ENCODE measurements at places on chromosomes 4 and X.

DNA sequence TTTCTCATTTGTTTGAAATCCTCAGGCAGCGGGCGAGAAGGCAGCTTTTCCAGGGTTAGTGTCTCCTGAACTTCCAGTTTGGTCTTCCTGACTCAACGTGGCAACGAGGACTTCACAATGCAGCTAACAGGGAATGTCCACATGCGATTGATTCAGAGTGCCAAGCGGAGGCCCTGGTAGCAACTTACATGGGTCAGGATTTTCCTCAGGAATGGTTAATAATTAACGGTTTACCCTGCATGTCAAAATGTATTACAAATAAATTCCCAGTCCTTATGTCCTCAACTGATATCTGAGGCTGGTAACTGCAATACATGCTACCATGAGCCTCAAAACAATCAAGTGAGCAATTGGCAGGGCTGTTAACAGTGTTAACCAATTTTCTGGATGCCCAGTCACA is 67.2 kb downstream of the MAP3K15 start:
- no peak for DNase-seq

- no peak for DNase-seq
Measured at GRCh38 chrX:153714256-153714655, 9.9 kb downstream of the BCAP31 start.

DNA sequence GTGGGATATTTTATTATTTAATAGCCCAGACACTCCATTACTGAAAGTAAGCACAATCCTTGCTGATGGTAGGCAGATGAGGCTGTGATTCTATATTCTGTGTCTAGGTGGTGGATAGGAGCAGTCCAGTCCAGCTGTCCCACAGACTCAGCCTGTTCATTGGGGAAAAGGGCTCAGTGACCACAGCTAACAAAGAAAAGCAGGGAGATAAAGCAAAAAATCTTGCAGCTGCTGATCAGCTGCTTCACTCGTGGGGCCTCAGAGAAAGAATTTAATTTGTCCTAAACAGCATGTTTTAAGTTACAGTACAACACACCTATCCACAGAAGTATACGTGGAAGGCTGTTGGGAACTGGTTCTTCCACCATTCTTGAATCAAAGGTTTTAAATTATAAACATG is 40.7 kb upstream of the ANK2 start:
- no peak for DNase-seq

GRCh38 chr4:92235731-92236130 is 68.0 kb upstream of the GRID2 start:
- no peak for DNase-seq

- no peak for DNase-seq
Measured at GRCh38 chrX:129233786-129234185, 289.5 kb downstream of the SMARCA1 start.

- DNase-seq, result no peak
Measured at GRCh38 chr4:124415146-124415545, 297.4 kb downstream of the ANKRD50 start.

- no peak for DNase-seq
Measured at GRCh38 chrX:101263766-101264165, 27.4 kb downstream of the TAF7L start.

GRCh38 chr4:77305766-77306165 is 148.8 kb downstream of the CCNG2 start:
- no peak for DNase-seq

DNA sequence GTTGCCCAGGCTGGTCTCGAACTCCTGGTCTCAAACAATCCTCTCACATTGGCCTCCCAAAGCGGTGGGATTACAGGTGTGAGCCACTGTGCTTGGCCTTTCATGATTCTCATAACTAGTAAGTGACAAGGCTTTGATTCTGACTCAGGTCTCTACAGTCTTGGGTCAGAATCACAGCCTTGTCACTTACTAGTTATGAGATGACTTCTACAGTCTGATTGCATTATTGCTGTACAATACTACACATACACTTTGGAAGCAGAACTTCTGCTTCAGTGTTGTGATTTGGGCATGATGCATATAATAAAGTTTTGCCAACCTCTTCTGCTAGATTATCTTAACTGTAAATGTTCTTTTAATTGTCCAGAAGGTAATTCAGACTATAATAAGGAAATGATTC is 123.3 kb downstream of the KDM6A start:
- no peak for DNase-seq

DNA sequence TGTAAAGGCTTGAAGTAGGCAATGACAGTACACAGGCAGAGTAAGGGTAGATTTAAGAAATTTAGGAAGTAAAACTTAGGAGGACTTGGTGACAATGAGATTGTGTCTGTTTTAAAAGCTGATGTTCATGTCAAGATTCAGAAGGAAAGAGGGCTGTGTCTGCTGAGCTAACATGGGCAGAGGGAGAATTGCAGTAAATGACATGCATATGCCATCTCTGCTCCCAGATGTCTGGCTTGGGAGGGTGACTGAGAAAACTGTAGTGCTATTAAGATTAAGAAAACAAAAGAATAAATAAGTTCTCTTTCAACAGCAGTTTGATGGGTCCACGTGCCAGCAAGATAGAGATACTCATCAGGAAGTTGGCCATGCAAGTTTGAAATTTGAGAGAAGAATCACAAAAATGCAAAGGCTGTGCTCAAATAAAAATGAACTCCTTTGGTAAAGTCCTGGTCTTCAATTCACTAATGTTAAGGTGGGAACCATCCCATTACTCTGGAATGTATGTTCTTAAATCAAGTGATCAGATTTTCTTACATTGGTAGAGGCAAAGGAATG is 7.2 kb downstream of the NFXL1 start:
- DNase-seq, result no peak

GRCh38 chr4:102172341-102172740 is 172.9 kb downstream of the SLC39A8 start:
- DNase-seq, result no peak

- no peak for DNase-seq
Measured at GRCh38 chr4:100113732-100114131, 76.5 kb downstream of the DDIT4L start.

DNA sequence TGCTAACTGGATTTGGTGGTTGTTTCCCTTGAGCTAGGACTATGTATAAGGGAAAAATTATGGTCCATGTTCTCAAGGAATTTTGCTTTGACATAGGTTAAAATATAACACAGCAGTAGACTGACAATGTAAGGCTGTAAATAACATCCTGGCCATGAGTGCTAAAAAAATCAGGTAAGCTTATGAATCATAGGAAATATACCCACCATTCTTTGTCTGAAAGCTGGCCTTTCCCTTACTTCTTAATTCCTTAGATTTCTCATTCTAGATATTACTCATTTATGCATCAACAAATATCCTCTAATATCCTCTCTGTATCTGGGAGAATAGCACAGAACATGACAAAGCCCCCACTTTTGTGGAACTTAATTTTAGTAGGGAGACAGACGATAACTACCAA is 6.8 kb upstream of the CHRNA9 start:
- no peak for DNase-seq

- no peak for DNase-seq
Measured at GRCh38 chr4:34771632-34772031, 1472.7 kb downstream of the ARAP2 start.

GRCh38 chrX:3445806-3446490 is 99.5 kb upstream of the MXRA5 start:
- DNase-seq, result no peak

GRCh38 chrX:47498411-47498810 is 15.4 kb upstream of the ZNF41 start:
- DNase-seq, result no peak

DNA sequence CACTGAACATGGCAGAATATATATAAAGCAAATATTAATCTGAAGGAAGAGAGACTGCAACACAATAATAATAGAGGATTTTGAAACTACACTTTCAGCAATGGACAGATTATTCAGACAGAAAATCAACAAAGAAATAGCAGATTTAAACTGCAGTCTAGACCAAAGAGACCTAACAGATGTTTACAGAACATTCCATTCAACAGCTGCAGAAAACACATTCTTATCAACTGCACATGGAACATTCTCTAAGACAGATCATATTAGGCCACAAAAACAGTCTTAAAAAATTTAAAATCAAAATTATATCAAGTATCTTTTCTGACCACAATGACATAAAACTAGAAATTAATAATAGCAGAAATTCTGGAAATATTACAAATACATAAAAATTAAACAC is 27.1 kb downstream of the CENPE start:
- no peak for DNase-seq
